ENCODE measurements at places on chromosomes 12 and 14.
A peak's percentile ranks its signal among the peaks of the same experiment; 100 is the strongest.

DNA sequence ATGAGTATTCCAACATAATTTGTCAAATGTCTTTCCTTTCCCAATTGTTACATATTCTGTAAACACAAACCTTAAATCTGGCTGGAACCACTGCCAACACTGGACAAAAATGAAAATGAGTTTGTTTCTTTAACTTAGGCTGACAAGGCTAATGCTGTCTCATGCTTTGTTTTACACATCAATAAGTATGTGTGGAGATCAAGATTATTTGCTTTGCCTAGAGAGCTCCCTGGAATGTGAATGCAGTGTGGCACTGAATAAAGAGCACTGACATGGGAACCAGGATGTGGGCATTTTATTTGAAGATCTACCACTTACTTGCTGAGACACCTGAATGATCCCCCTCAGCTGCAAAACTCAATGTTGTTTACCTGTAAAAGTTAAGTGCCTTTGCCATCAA lies 61.7 kb downstream of the RALGAPA1 start:
- no peak for DNase-seq

DNA sequence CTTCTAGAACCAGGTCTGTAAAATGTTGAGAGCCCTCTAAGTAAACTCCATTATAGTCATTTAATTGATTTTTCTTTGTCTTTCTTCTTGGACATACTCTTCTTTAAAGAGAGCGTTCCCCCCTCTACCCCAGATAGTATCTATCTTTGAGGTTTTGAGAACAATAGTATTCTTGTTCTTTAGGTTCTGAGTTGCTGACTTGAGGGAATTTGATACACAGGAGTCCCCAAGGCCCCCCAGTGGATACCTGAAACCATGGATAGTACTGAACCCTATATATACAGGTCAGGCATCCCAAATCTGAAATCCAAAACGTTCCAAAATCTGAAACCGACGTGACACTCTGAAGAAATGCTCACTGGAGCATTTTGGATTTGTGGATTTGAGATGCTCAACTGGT lies 65.5 kb downstream of the FUT8 start:
- no peak for DNase-seq

DNA sequence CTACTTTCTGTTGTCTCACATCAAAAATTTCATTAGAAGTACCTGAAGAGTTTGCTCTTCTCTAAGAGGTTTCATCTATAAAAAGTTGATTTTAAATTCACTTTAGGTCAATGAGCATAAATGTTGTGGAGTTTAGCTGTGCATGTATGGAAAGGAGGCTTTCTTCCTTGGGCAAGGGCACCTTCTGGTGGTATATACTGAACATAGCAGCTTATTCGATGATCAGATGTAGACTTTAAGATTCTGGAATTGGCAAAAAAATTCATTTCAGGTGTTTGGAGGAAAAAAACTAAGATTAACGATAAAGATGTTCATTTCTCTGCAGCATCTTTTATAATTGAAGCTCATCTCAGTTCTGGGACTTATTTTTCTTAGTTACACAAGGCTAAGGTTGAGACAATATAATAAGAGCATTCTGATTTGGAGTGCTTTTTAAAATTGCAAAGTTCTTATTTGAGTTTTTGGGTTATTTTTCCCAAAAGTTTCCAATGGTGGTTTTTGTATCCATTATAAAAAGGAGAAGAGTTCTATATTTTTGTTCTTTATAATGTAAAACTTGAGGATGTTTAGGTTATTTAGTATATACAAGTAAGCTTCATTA lies 46.8 kb downstream of the TMEM117 start:
- DNase-seq, result peak; percentile 2

DNA sequence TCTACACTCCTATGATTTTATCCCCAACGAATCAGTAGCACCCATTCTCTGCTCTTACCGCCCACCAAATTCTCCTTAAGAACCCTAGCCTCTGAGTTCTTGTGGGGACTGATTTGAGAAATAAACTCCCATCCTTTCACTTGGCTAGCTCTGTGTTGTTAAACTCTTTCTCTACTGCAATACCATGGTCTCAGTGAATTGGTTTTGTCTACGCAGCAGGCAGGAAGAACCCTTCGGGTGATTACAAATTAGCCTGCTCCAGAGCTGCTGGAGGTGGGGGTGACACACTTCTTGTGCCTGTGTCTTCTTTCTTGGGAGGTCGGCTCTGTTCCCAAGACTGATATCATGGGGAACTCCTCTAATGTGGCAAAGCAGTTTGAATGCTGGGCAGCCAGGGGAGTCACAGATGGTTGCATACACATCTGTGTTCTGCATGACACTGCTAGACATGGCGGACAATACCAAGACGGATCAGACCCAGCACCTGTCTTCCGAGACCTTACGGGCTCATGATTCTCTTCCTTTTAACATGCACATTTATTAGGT lies 1.6 kb upstream of the C1S start:
- no peak for DNase-seq

- DNase-seq, result no peak
Observed at GRCh38 chr12:48602192-48602989, 32.5 kb upstream of the LALBA start.

GRCh38 chr14:23538050-23538718 lies 13.4 kb downstream of the ZFHX2 start:
- no peak for DNase-seq

GRCh38 chr14:69363055-69363454 lies 35.0 kb downstream of the ERH start:
- DNase-seq, result no peak

- no peak for DNase-seq
Observed at GRCh38 chr12:7868391-7868790, 4.3 kb downstream of the SLC2A14 start.

DNA sequence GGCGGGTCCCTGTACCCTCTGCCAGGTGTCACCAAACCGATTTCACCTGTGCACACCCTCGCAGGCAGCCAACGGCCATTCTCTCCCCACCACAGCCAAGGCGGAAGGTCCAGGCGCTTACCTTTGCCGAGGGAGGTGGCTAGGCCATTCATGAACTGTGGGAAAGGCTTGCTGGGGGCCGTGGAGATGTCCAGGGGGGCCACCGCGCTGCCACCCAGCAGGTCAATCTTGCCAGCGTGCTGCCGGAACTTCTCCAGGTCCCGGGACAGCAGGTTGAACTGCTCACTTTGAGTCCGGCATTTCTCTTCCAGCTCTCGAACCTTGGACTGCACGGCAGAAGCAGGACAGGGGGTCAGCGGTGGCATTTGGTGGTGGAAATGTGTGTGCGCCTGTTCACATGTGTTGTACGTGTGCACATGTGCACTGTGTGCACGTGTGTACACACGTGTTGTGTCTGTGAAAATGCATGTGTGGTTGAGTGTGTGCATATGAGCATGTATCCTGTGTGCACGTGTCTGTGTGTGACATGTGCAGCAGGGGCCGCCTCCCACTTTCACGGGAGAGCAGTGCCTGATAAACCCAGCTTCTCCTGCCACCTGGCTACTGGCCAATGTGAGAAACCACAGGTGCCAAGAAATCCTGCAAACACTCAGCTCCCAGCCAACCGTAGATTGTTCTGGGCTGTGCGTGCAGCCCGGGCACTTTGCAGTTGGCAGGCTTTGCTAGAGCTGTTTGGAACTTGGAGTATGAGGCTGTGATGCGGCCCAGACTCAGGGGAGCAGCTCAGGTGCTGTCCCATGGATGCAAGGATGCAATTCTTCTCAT lies 118.9 kb downstream of the PIWIL1 start:
- DNase-seq, result no peak

DNA sequence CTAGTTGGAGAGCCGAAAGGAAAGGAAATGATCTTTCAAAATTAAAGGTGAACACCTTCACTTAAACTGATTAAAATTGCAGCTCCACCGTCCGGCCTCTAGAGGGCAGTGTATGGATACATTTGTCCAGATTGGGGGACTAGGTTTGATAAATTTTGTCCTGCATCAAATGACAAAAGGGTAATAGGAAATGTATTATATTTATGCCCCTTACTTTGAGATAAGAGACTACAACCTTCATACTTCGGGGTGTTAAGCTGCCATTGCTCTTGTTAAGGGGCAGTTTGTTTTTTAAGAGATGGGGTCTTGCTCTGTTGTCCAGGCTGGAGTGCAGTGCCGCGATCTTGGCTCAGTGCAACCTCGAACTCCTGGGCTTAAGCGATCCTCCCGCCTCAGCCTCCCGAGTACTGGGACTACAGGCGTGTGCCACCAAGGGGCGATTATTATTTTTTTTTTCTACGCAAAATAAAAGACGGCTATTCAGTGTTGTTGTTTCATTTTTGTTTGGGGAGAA lies 818 bp upstream of the SUOX start:
- DNase-seq, result peak; percentile 56

DNA sequence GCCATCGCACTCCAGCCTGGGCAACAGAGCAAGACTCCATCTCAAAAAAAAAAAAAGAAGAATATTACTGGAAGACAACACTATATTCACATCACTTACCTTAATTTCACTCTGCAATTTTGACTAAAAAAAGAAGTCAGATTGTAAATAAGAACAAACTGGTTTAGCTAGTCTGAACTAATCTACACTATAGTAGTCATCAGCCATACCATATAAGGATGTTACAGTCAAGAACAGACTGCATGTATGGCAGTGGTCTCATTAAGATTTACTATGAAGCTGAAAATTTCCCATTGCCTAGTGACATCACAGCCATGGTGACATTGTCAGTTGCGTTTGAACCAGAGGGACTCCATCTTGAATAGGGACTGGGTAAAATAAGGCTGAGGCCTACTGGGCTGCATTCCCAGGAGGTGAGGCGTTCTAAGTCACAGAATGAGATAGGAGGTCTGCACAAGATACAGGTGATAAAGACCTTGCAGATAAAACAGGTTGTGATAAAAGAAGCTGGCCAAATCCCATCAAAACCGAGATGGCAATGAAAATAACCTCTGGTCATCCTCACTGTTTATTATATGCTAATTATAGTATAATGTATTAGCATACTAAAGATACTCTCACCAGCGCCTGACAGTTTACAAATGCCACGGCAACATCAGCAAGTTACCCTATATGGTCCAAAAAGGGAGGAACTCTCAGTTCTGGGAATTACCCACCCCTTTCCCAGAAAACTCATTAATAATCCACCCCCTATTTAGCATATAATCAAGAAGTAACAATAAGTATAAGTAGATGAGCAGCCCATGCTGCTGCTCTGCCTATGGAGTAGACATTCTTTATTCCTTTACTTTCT lies 51.2 kb downstream of the OSBPL8 start:
- no peak for DNase-seq

GRCh38 chr12:57145460-57146059 lies 1.9 kb downstream of the LRP1-AS start:
- DNase-seq, result no peak

DNA sequence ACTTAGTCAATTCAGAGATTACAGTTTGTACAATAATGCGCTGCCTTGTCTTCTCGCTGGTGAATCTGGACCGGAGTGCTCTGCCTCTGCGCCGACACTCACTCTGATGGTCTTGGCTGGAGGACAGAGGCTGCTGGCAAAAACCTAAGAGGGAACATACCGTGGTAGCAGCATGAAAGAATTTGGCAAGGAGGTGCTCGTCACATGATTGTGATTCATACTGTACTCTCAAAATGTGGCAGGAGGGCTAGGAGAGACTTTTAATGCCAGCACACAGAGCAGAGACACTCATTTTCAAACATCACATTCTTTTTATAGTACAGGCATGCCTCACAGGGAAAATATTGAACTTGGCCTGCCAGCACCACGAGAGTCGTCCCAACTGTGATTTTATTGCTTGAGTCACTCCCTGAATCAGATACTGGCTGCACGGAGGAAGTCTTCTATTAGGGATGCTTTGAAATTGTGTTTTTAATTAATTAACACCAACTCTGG lies 67.8 kb downstream of the HMGA2 start:
- no peak for DNase-seq

DNA sequence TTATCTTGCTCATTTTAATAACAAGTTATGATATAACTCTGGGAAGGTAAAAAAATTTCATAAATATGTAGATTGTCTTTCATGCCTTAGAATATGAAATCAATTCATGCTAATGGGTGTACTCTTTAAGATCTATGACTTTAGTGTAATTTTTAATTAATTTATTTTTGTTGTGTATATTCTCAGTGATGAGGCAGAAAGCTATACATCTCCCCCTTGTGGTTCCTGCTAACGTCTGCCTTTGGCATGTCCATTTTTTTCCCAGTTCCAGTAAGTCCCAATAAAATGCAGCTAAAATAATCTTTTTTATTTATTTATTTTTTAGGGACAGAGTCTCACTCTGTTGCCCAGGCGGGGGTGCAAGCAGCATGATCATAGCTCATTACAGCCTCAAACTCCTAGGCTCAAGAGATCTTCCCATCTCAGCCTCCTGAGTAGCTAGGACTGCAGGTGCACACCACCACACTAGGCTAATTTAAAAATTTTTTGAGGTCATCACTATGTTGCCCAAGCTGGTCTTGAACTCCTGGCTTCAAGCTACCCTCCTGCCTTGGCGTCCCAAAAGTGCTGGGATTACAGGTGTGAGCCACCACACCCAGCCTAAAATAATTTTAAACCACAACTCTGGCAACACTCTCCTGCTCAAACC lies 3.3 kb upstream of the CHURC1 start:
- no peak for DNase-seq

DNA sequence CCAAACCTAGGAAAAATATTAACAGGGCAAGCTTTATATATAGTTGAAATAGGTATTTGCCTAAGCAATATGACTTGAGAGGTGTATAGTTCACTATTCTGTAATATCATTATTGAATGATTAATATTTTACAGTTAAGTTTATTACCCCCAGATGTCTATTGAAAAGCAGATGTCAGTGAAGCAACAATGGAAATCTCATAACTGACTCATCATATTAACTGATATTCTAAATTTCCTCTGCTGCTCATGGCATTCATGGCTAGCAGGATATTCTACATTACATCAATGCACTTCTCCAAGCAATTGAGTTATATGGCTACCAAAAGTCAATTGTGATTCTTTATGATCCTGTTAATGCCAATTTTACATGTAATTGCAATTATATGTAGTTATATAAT lies 9.7 kb upstream of the MAGOHB start:
- no peak for DNase-seq

DNA sequence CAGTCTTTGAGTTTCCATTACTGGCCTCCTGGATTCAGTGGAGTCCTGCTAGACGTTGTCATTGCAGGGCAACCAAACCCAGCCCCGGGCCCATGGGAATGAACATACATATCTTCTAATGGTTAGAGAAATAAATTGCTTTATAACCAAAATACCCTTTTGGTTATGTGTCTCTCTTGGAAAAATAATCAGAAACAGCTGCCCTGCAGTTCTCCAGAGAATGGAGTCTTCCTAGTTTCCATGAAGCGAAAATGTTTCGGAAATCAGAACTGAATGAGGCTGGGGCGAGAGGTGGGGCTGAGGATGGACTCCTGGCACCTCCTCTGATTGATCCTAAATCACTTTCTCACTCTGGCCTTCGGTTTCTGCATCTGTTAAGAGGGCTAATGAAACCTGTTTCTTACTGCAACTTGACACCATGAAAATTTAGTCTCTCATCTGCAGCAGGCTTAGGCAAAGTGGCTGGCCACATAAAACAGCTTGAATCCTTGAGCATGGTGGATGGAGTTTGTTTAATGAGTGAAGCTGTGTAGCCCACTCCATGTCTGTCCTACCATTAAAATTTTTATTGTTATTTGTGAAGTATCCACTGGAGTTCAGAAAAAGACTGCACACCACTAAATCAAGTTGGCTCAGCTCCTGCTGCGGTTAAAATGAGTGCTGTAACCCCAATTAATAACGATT lies 198.9 kb downstream of the CACNA1C start:
- DNase-seq, result no peak

- DNase-seq, result no peak
Observed at GRCh38 chr14:95253039-95253630, 66.6 kb downstream of the CLMN start.
